NCI-H1105 treated with DMSO at 0.1 percent for 48 hours (cell line): ENCODE measurements at places on chromosomes 1 and 21.

GRCh38 chr1:18336801-18337200, 143.9 kb upstream of the KLHDC7A start:
- no peak for DNase-seq

- DNase-seq = no peak
Measured at GRCh38 chr1:3703786-3704371, 48.4 kb upstream of the CCDC27 start.

DNA sequence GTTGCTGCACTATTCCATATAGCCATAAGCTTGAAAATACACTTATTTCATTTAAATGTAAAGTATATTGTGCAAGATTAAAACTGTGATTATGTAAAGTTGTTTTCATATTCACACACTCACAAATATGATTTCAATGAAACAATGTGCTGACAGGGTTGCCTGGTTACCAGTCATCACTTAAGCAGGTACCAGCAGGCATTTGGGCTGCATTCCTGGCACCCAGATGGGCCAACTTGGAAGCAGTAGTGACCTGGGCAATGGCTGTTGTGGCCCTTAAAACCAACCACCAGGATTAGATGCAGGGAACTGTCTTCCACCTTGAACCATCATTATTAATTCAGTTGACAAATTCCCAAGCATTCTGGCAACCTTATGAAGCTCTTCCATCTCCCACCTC, 45.0 kb upstream of the RASAL2 start:
- no peak for DNase-seq

DNA sequence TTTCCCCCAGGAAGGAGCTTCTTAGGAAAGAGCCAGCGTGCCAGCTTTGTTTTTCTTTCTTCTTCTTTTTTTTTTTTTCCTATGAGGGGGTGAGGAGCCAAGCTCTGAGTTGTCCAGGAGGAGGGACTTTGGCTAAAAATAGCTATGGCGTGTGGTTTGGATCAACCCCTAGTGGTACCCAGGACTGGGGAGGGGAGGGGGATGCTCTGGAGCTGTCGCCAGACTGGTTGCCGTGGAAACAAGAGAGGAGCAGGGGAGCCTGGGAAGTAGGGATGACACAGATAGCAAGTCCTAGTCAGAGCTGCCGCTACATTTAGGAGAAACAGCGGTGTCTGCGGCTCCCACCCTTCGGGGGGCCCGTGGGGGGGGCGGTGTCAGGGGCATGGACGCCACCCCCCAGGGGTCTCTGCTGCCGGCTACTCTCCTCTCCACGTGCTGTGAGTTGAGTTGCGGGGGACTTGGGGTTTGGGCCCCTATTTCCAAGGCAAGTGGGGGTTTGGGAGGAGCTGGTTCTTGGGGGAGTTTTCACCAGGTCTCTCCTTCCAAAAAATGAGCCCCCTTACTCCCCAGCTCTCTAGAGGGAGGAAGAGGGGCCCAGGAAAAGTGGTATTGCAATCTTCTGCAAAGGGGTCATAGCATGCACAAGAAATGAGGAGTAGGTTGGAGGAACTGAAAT, at the start of gene KCNJ9:
TSS of gene KCNJ9 (plus strand) at position 278 of the 676 bp plus-strand sequence. CDS start 2,493 bp downstream, outside the sequence.
- DNase-seq = peak; percentile 30

DNA sequence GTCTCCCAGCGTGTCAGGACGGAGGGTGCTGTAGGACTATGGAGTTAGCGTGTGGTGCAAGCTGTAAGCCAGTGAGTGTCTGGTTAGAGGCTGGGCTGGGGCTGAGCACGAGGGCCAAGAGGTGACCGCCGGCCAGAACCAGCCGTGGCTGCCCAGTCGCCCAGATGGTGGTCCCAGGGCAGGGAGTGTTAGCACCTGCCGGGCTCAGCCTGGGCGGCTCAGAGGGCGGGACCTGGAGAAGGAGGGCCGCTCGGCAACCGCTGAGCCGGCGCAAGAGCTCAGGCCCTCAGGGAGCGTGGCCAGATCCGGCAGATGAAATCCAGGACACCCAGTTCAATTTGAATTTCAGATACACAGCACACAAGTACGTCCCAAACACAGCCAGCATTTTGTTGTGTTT, 87.9 kb downstream of the PRDM16 start:
- DNase-seq = no peak

DNA sequence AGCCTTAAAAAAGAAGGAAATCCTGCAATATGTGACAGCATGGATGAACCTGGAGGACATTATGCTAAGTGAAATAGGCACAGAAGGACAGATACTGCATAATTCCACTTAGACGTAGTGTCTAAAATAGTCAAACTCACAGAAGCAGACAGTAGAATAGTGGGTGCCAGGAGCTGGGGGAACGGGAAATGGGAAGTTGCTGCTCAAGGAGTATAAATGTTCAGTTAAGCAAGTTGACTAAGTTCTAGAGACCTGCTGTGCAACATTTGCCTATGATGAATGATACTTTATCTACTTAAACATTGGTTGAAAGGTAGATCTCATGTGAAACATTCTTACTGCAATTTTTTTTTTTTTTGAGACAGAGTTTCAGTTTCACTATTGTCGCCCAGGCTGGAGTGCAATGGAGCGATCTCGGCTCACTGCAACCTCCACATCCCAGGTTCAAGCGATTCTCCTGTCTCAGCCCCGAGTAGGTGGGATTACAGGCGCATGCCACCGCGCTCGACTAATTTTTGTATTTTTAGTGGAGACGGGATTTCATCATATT, 197.8 kb downstream of the HIVEP3 start:
- no peak for DNase-seq

GRCh38 chr1:45348966-45349677, 8.9 kb upstream of the MUTYH start:
- no peak for DNase-seq

DNA sequence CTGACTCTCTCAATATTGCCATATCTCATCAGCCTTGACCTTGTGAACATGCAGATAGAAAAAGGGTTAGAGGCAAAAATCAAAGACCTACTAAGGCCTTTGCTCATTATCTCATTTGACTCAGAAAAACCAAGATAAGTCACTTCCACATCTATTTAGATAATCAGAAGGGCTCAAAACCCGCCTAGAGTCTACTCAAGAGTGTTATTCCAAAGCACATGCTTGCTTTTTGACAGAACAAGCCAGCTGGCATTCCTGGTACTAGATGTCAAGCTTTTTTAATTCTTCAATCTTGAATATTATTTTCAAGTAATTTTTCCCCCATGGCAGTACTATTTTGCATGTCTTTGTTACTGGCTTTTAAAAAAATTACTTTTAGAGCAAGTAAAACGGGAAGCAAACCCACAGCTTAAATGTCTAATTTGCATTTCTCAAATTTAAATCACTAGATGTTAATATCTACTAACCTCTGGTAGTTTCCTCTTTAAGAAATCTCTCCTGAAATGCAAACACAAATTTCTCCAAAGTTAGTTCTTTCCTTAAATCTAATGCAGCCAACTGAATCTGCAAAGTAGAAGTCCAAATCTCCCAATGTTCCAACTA, 51.5 kb downstream of the APP start:
- no peak for DNase-seq

- no peak for DNase-seq
Measured at GRCh38 chr1:62962014-62962812, 178.3 kb downstream of the ATG4C start.

DNA sequence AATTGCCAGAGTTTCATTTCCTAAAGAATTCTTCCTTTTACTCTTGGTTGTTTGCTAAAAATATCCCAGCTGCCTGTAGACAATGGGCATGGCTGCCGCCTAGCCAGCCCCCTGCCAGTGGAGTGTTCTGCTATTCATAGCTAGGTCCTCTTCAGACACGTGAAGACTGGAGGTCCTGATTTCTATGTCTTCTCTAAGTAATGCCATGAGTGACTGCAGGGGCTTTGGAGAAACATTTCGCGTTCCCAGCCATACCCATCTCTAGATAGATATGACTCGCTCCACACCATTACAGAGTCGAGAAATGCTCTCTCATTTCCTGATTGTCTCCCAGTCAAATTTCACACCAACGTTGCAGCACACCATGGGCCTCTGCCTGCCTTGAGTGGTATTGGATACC, 99.5 kb upstream of the BACE2 start:
- DNase-seq = peak; percentile 28

DNA sequence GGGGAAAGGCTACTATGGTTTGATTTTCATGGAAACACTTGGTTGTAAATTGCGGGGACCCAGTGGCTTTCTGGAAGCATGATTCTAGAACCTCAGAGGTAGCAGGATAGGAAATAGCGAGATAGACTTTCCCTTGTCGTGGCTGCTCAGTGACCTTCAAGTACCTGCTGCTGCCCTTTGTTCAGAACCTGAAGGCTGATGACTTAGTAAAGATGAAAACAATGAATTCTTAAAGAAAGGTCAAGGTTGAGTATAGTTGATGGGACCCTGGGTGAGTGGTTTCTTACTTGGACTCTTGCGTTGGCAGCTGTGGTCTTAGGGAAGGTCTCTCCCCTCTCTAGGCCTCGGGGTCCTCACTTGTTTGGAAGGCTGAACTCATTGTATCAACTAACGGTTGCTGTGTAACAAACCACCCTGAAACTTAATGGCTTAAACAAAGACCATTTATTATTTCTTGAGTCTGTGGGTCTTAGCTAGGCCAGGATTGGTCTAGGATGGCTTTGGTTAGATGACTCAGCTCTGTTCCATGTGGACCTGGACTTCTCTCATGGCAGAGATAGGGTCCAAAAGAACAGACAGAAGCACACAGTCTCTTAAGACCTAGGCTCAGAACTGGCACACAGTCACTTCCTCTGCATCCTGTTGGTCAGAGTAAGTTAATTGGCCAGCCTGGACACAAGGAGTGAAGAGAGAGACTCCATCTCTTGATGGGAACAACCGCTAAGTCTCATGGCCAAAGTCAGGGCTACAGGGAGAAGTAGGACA, 89.2 kb upstream of the SELENON start:
- DNase-seq = no peak

DNA sequence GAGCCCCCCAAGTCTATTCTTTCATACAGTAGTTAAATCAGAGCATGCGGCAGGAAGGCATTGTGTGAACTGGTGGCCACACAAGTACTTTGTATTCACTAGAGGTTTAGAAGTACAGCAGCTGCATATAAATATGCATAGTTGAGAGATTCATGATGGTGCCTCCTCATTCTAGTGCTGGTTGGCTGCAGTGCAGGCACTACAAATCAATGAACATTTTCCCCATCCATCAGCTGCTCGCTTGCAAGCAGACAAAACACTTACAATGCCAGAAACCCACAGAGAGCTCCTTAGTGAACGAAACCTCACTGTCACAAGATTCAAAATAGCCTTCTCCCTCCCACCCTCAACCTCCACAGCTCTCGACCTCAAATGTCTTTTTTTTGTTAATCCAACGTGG, 726.2 kb downstream of the USP25 start:
- DNase-seq = no peak

GRCh38 chr1:39354572-39354971, 136.9 kb upstream of the BMP8A start:
- DNase-seq = no peak

- no peak for DNase-seq
Measured at GRCh38 chr1:16068356-16069270, 4.8 kb downstream of the FAM131C start.

DNA sequence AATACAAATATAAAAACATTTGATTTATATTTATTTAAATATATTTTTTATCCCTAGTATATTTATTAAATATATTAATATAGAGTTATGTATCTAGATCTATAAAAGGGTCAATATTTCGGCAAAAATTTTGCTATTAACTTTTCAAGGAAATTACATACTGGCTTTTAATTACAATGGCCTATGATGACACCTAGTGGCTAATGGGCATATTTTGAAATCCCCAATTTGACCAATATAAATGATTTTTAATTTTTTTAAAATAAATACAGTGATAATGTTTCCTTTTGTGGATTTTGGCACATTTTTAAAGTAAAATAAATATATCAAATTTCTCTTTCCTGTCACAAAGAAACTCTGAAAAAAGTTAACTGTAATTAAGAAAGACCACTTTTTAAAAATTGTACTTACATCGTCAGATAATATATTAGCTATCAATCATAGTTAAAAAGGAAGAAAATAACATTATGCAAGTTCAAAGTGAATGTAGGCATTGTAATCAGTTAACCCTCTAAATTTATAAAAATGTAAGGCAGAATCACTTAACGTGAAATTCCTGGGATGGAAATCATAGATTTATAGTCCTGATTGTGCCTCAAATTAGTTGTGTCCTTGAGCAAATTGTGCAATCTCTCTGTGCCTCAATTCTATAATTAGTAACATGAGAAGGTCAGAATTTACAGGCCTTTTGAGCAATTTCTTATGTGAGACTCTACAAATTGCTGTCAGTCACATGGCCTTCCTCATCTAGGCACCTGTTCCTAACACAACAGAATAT, 25.6 kb upstream of the RGS13 start:
- peak; percentile 38 for DNase-seq

DNA sequence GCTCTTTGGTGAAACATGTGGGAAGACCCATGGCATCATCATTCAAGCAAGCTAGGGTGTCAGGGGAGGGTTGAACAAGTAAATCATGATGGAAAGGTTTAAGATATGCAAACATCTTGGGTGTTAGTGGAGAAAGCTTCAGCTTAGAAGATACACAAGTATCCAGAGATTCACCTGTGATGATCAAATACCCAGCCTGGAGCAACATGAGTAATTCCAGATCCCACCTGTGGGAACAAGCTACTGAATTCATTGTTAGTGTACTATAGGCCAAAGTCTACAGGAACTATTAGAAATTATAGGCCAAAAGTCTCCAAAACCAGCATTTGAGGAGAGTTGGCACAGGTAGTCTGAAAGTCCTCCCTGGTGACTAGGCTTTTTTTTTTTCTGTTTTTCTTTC, 499.9 kb downstream of the NUF2 start:
- no peak for DNase-seq

DNA sequence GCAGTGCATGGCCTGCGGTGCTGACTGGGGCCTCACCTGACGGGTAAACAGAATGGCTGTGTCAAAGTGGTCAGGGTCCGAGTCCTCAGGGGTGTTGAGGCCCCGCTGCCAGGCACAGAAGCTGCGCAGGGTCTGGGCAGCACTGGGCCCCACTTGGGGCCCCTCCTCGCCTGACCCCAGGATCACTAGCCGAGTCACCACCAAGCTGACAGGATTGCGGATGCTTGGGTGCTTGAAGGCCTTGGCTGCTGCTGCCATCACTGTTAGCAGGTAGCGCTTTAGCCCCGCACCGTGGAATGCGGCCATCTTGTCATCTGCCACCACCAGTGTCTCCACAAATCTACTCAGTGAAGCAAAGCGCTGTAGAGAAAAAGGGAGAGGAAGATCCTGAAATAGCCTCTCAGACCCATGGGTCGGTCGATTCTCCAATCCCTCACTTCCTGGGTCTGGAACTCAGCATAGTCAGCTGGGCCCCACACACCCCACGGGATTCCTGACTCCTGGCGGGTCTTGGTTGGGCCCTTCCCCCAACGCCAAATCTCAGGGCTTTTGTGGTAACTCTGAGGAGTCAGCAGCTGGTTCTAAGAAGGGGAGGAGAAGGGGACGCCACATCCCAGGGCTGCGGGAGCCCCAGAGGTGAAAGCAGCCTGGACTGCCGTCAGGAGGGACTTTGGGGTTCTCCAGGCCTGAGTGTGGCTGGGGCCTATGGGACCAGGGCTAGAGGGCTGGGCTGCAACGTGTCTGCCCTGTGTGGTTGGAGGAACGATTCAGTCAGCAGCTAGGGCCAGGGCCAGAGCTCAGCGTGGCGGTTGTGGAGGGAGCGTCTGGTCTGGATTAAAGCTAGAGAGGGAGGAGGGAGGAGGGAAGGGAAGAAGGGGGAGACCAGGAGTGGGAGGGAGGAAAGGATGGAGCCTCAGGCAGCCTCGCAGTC, 2.1 kb downstream of the ADAMTS4 start:
- DNase-seq = no peak
